Stimulated activated CD4-positive, alpha-beta T cell treated with anti-CD3 and anti-CD28 coated beads, TNF-alpha, amount 100 ng/mL, for 4 hours (primary cell): ENCODE measurements at places on chromosomes 11 and 22.

GRCh38 chr11:8332196-8332595 is 68.5 kb upstream of the LMO1 start:
- no peak for DNase-seq

DNA sequence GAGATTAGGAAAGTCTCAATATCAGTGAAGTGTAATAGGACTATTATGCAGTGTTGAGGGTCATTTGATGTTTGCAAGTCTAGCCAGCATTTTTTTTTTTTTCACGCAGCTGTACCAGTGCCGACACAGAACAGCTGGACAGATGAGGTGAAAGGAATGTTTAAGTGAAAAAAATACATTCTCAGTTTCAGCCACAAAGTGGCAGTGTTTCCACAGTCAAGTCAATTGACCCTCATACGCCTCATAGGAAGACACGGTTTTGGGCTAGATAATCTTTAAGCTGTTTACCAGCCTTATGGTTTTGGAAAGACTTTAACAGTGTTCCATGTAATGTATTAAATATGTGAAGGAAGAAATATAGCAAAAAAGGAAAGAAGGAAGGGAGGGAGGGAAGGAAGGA is 349.9 kb upstream of the ANO3 start:
- no peak for DNase-seq

GRCh38 chr11:13577881-13578280 is 82.1 kb upstream of the PTH start:
- no peak for DNase-seq

DNA sequence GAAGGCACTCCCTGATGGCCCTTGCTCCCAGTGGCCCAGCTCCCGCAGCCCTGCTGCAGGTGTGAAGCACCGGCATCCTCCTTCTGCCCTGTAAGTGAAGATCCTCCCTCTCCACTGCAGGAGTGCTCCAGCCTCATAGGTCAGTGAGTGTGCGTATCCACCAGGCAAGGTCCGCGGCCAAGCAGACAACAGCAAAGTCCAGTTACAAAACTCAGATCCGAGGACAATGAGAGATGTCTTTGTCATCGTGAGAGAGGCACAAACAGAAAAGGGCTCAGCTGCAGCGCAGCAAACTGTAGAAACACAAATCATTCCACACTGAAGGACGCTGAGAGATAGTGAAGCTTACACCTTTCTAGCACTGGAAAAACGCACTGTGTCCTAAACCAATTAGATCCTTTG is 46.1 kb downstream of the MYH9 start:
- DNase-seq: no peak

DNA sequence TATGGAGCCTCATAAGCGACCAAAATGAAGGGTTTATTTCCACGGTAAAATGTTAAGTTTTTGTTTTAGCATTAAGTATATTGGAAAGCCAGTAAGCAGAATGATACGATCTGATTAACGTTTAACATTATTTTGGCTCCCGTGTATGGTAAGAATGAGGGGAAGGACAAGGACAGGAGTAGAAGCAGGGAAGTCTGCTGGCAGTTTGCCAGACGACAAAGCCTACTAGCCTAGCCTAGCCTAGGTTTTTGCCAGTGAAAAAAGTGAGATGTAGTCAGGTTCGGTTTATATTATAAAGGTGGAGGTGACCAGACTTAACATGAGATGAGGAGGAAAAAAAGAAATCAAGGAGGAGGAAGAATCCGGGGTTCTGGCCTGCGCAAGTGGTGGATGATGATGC is 78.9 kb upstream of the ARHGAP32 start:
- DNase-seq: no peak

GRCh38 chr11:95516786-95517185 is 272.8 kb downstream of the FAM76B start:
- no peak for DNase-seq

DNA sequence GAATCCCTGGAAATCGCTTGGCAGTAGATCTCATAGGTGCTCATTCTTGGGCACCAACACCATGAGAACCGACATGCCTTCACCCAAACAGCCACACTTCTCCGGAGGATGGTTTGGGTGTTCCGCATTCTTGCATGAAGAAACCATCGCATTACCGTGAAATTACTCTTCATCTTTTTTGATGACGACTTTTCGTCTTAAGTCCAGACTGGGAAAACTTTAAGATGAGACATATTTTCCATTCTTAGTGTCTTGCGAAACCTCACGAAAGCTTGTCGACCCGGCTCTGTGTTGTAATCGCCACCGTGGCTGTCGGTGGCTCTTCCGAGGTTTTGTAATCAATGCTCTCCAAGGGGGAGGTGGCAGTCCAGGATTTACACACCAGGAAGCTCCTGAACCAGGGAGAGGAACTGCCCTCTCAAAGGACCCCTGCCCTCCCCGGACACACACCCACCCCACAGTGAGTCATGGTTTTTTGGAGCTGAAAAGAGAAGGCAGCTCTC is 1.7 kb downstream of the TOM1 start:
- DNase-seq: no peak

- DNase-seq: no peak
Observed at GRCh38 chr11:97557399-97557798, 1167.6 kb downstream of the JRKL start.

GRCh38 chr11:44966694-44967093 is 16.0 kb upstream of the TP53I11 start:
- DNase-seq: no peak

- DNase-seq: no peak
Observed at GRCh38 chr11:63766531-63767235, 1.9 kb downstream of the ZFTA start.

DNA sequence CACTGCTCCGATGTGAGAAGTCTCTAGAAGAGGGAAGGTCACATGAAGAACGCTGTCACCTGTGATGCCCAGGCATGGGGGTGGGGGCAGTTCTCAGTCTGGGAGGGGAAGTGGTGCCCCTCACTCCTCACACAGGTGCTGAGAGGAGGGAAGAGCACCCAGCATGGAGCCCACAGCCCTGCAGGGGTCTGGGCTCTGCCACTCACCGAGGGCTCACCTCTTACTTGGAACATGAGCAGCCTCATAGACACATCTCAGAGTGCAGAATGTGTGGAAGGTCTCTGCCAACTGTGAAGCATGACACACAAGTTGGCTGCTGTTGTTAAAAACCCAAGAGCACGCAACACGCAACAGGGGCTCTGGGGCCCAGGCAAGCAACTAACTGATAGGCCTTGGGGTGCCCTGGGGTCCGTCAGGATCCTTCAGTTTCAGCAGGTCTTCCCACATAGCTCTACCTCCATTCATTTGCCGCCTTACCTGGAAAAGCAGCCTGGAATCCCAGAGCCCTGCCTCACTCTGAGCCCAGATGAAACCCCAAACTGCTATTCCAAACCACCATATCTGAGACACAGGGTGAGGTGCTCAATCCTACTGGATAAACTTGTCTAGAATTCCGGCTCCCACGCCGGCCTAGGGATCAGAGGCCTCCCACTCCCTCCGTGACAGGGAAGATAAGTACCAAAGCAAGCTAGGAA is 17.5 kb upstream of the TMPRSS4 start:
- DNase-seq: no peak

DNA sequence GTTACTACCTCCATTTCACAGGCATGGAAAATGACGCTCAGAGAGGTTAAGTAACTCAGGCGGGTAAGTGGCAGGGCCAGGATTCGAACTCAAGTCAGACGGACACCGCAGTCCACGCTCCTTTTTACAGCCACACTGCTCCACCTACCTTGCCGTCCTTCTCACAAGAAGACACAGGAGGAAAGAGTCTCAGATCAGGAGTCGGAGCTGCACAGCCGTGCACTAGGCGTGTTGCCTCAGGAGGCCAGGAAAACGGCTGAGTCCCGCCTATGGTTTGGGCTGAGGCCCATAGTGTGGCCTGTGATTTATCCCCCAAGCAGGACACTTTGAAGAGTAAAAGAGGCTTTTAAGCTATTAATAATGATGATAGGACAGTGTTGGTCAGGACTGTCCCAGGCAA is 44.7 kb upstream of the CD5 start:
- DNase-seq: no peak

DNA sequence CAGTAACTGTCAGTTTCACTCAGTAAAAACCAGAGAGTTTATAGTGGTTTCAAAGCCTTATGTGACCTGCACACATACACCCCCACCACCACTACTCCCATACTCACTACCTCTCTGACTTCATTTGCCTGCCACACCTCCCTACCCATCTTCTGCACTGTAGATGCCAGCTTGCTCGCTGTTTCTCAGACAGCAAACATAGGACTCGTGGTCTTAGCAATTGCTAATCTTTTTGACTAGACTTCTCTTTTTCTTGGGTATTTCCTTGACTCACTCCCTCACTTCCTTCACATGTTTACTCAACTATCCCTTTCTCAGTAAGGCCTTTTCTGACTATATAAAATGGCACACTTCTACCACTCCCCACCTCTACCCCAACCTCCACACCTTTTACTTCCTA is 27.8 kb downstream of the CEP295 start:
- no peak for DNase-seq

- DNase-seq: no peak
Observed at GRCh38 chr11:55726715-55727324, 46.4 kb upstream of the OR5D13 start.

DNA sequence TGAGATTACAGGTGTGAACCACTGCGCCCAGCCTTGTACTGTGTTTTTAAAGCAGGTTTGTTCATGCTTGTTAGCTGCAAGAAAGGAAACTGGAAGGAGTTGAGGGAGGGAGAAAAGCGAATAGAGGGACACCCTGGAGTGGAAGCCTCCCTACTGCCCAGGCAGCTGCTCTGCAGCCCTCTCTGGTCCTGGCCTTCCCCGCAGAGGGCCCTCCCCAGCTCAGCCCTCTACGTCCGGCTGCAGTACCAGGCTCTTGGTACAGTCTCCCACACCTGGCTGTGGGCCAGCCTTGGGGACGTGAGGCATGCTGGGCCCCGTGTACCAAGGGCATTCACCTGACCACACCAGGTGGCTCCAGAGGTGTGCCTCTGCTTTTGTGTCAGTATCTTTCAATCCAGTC is 70.8 kb downstream of the MED15 start:
- DNase-seq: no peak
